ENCODE measurements at places on chromosomes 13 and 19.

- no peak for DNase-seq
Measured at GRCh38 chr13:75071395-75071794, 410.6 kb downstream of the TBC1D4 start.

GRCh38 chr13:105969761-105970160, 565.7 kb downstream of the EFNB2 start:
- DNase-seq: no peak

GRCh38 chr19:34505321-34506025, 23.9 kb downstream of the WTIP start:
- no peak for DNase-seq

- no peak for DNase-seq
Measured at GRCh38 chr13:70170689-70171088, 62.4 kb upstream of the KLHL1 start.

DNA sequence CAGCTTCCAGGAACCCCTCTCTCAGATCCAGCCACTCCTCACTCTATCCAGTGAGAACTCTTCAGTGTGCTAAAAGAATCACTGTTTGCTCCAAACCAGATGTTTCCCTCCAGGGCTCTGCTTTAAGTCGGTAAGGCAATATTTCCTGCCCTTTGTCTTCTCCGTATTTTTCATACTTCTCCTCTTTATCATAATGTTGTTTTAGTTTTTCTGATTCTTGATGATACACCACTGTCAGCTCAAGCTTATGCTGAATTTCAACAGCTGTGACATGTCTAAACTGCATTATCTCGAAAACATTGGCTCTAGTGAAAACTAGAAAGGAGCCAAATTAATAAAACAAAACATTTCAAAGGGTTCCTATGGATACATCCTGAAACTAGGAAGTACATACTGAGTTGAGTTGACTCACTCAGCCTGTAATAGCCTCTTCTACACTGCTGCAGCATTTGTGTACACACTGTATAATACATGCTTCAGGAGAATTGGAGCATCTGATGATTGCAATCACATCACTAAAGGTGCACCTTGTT, 39.8 kb downstream of the GPR180 start:
- DNase-seq: no peak

DNA sequence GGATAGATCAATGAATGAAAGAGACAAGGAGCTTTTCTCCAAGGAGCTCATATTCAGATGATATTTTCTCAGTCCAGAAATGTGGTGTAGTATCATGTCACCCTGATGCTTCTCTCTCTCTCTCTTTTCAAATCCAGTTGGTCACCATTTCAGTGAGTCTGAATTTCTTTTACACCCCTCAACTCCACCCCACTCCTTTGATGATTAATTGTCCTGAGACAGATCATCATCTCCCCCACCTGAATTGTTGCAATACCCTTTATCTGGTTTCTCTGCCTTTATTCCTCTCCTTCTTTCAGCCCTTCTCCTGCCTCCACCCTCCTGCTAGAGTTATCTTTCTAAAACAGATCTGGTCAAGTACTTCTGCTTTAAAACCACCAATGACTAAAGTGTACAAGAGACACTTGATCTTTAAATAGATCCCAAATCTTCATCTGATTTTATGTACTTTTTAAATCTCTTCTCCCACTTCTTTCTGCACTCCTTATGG, 299.8 kb downstream of the KLF5 start:
- no peak for DNase-seq

DNA sequence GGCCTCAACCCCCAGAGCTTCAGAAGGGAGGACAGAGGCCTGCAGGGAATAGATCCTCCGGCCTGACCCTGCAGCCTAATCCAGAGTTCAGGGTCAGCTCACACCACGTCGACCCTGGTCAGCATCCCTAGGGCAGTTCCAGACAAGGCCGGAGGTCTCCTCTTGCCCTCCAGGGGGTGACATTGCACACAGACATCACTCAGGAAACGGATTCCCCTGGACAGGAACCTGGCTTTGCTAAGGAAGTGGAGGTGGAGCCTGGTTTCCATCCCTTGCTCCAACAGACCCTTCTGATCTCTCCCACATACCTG, 969 bp upstream of the CEACAM5 start:
- DNase-seq: no peak

GRCh38 chr19:13884726-13885591, 8.0 kb downstream of the NANOS3 start:
- DNase-seq: no peak

- DNase-seq: peak; percentile 40
Measured at GRCh38 chr19:51904331-51905165, at the start of gene ZNF649. ZNF649 (minus strand) TSS chr19:51905017; CDS start chr19:51900107, 4,910 bp downstream.

GRCh38 chr19:16527334-16527935, 14.8 kb downstream of the CHERP start:
- no peak for DNase-seq

DNA sequence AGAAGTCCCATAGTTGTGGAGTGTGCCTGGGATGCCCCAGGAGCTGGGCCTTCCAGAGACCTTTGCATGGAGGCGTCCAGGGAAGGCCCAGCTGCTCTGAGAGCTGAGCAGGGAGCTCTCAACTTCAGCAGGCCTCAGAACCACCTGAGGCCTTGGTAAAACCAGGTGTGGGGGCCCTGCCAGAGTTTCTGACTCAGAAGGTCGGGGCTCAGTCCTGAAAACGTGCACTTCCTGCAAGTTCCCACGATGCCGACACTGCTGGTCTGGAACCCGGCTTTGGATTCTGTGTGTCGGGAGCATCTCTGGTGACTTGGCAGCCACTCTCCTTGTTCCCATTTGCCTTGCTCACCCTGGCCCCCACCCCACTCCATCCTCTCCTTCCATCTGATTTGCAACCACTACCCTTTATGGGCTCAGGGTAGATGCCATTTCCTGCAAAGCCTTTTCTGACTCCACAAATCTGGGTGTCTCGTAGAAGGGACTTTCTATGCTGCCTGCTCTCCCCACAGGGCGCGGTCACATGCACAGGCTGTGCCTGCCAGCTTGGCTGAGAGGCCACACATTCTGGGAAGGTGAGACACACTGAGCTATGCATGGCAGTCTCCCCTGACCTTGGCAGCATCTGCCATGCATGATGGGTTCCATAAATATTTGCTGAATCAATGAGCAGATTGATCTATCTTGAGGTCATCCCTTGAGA, 244.7 kb downstream of the COL4A1 start:
- DNase-seq: no peak

DNA sequence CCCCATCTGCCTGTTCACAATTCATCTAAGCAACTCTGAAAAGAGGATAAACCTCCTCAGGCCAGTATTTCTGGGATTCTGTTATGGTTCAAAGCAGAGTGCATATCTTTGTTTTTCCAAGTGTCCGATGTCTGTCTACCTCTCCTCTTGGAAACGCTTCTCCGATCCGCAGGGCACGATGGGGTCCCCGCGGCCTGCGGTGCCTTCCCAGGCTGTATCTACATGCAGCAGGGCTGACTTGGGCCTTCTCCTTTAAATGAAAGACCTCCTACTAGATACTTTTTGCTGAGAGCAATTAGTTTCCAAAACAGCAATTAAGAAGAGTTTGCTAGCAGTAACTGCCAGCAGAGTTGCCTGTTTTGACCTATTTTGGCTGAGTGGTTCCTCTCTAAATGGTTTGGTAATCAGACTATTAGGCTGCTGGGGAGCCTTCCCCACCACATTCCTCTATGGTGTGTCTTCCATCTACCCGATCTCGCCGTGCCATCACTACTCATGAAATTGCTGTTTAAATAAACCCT, 23.5 kb downstream of the COL4A2 start:
- DNase-seq: no peak

DNA sequence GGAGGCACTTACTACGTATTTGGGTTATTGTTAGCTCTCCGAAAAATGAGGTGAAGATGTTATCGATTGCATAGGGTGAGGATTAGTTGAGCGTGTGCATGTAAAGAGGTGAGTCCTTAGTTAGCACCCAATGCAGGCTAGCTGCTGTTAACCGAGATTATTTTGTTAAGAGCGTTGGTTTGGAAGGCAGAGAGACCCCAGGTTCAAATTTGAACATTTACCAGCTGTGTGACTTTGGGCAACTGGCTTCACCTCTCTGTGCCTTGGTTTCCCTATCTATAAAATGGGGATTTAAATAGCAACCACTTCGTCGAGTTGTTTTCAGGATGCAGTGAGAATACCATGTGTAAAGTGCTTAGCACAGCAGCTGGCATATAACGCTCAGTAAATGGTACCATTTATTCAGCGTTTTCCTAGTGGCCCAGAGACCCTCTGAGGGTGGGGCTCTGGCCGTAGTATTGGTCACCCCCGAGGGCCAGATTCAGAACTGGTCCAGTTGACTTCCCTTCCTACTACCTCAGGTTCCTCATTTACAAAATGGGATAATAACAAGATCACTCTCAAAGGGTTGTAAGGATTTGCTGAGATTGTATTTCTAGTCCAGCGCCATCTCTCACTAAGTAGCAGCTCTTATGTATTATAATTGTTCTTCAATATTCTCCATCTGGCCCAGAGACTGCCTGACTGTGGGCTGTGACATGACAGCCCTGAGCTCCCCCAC, 887 bp downstream of the SIPA1L3 start:
- DNase-seq: no peak

DNA sequence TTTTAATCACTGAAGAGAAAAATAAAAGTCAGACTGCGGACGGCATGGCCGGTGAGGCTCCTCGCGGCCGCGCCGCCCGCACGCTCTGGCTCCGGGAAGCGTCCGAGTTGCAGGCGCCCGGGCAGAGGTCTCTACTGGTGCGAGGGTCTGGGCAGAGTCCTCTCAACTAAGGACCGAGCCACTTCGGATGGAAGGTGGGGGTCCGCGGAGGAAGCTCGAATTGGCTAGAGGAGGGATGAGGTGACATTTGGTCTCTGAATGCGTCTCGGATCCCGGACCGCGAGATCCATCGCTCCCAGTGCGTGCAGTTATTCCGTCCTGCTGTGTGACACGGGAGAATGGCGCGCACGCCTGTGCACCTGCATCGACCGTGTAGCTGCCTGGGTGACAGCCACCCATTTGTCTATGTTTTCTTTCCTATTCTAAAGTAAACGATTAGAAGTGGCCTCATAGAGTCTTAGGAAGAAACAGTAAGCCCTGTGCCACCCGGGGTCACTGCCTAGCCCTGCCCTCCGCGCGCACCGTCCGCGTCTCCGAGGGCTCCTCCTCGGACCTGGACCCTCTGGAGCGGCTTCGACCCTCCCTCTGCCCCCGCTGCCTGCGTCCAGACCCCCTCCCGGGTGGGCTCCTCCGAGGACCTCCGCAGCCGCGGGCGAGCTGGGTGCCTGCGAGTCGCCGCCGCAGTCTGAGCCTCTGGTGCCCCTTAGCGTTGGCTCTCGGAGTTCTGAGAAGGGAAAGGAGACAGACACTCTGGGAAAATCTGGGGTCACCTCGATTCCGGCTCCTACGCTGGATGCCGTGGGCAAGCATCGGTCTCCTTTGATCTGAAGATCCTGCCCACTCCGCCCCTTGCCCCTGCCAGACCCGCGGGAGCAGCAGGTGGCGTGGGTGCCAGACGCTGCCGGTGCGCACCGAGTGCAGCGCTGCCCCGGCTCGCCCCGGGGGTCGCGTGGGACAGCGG, 347.4 kb downstream of the LIG4 start:
- DNase-seq: peak; percentile 10

GRCh38 chr19:48415395-48415794, 21.9 kb downstream of the GRIN2D start:
- peak; percentile 40 for DNase-seq

DNA sequence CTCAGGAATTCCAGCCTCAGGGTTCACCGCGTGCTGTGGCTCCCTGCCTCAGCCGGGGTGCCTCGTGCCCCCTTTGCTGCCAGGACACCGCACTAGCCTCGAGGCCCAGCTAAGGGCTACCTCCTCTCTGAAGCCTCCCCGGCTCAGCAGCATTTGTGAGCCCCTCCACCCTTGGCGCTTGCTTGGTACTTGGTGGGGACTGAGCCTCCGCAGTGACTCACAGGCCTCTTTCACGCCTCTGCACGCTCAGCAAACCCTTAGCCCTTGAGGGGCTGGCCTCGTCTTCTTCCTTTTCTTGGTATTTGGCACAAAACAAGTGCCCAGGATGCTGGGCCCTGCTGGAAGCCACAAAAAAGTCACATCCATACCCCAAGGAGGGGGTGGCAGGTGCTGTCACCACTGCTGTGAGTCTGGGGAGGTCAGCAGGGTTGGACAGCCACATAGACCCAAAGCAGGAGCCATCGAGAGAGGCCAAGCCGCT, 85.4 kb upstream of the TM9SF2 start:
- no peak for DNase-seq

- DNase-seq: peak; percentile 4
Measured at GRCh38 chr13:106612688-106613087, 44.8 kb upstream of the ARGLU1 start.

DNA sequence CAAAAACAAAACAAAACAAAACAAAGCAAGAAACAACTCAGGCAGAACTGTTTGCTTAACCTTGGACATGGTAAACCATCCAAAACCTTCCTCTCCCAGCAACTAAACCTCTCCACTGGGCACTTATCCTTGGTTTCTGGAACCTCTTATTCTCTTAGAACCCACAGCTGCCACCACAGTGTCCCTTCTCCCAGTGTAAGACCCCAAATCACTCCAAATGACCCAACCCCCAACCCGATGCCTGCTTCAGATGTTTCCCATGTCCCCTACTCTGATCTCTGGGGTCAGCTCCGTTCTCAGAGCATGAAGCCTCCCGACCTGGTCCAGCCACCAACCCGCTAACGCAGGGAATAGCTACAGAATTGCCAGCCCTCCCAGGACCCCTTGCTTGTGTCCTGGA, 972 bp downstream of the KLK2 start:
- DNase-seq: no peak

DNA sequence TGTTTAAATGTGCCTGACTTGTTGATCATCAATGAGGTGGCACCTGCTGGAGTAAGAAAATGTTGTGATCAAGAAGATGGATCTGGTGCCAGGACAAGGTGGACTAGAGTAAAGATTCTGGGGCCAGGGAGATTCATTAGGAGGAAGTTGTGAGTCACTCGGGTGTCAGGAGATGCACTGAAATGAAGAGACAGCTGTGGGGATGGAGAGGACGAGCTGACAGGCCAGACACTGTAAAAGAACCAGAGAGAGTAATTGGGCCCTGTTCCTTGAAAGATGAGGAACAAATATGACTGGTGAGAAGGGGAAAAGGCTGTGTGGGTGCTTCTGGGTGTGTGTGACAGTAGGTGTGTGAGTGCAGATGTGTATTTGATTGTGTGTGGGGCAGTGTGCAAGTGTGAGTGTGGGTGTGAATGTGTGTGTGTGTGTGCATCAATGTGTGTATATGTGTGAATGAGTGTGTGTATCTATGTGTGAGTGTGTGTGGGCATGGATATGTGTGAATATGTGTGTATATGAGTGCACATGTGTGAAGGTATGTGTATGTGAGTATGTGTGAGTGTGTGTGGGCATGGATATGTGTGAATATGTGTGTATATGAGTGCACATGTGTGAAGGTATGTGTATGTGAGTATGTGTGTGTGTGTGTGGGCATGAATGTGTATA, 260.5 kb downstream of the RFC3 start:
- no peak for DNase-seq

DNA sequence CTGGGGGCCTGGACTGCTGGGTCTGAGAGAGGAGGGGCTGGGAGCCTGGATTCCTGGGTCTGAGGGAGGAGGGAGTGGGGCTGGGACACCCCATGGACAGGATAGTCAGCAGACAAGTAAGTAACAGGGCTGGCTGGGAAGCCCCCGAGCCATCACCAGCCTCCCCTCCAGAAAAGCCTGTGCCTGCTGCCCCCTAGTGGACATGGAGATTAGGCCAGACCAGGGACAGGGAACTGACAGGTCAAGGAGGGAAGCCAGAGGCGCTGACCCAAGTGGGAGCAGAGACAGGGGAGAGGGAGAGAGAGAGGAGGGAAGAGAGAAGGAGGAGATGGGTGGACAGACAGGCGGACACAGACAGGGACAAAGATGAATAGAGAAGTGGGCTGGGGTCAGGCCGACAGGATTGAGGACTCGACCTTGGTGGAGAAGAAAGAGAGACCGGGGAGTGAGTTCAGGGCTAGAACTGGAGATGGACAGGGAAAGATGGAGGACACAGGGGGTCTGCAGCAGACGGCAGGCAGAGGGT, 6.7 kb upstream of the ERFL start:
- DNase-seq: peak; percentile 40

All from substantia nigra (tissue), 51 donors.